ENCODE measurements at places on chromosomes 3 and 15. TPM values are rescaled to one million over a fixed set of nuclear protein-coding genes. Genes with fewer than 3 reads are reported as not detected.

DNA sequence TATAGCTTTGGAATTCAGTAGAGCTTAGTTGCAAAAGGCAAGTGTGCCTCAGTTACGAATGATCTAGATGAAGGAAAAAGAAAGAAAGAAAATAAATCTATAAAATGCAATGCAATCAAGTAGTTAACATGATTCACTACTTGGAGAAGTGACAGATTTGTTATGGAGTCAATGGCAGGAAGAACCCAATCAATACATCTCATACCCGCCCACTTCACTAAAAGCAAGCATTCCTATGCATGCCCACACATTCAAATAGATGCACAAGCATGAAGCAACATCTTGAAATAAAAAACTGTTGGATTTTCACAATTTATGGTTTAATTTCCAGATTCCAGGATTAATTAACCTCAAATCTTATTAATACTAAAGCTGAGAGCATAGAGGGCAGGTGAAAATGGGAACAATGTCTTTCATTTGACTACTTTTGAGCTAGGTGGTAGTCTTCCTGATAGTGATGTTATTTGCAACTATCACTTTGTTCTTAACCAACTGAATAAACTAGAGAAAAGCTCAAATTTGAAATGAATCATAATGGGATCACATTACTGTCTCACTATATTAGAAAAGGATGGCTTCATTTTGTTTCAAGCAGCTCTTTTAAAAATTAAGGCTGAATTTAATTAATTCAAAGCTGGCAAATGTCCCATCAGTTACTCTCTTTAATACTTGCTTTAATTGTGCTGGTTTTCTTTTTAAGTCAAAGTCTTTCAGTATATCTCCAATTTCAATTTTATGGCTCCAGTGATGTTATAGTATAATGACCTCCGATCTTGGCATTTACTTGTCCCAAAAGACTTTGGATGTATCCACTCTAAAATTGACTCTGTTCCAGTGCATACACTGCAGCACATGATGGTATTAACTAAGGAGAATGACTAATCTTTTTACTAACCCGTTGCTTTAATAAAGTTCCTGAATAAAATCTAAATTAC lies 46.7 kb upstream of the CCDC50 start:
- DNase-seq, result no peak

DNA sequence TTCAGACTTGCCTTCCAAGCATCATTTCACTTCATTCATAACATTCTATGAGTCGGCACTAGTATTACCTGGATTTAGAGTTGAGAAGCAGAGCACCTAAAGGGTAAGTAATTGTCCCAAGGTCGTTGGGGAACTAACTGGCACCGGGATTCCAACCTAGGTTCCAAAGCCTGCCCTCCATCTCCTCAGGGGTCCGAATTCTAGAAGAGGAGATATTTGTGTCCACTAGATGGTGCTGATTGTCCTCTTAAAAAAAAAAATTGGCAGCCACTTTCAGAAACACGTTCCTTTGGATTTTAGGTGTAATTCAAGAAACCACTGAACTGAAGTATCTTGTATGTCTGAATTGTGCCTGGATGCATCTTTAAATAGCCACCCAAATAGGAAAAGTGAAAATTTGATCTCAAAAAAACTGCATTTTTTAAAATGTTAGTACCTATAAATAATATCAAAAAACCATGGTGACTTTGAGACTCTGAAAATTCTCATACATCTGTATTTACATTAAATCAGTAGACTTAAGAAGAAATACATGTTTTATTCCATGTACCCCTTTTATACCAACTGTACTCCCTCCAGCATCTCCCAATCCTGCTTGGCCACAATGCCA lies 3.9 kb upstream of the FSIP1 start:
- no peak for DNase-seq

DNA sequence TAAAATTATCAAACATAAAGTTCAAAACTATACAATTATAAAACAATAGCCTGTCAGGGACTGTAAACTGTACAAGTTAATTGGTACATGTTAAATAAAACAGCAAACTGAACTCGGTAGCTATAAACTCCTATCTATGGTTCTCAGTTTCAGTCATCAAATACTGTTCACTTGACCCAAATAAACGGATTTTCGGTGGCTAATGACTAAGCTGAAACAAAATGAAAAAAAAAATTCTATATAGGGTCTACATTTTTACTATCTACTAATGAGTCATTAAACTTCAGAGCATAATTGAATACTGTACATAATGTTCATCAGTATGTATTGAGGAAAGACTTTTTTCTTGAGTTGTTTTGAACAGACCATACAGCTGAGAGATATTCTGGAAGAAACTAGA lies 6.6 kb downstream of the PROK2 start:
- no peak for DNase-seq

GRCh38 chr3:40713306-40713705 lies 188.5 kb downstream of the ZNF621 start:
- DNase-seq, result peak; percentile 50

DNA sequence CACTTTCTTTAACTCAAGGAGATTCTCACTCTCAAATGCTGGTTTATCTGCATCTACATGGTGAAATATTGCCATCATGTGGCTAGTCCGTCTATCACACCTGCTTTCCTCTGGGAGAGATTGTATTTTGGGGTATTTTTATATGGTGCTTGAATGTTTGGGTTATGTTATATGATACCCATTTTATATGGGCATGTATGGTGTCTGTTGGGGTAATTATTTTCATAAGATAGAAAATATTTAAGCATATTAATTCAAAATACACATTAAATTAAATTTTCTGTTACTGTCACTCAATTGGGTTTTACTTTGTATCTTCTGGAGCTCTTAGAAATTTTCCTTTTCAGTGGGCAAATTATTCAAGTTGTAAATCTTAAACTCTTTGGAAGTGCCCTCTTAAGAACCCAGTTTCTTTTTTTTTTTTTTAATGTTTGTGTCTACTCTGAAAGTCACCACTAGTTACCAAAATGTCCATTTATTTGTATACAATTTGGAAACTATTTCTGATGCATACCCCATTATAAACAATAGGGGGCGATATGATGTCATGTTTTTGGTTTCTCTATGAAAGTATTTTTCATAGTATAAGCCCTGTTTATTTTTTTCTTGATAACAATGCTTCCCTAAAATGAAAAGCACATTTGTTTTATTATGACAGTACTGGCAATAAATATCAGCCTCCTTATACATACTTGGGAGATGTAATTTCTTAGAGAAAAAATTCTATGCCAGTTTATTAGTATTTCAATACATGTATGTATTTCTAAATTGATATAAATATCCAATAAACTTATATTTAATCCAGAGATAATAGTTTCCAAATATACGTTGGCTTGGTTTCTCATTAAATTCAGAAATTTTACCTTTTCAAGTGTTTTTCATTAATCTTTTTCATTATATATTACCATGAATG lies 36.1 kb upstream of the PLSCR5 start:
- no peak for DNase-seq

GRCh38 chr3:51397392-51397791 lies 6.3 kb downstream of the RBM15B start:
- DNase-seq, result no peak

GRCh38 chr3:32818970-32819511 lies 1.2 kb downstream of the TRIM71 start:
- DNase-seq, result no peak

DNA sequence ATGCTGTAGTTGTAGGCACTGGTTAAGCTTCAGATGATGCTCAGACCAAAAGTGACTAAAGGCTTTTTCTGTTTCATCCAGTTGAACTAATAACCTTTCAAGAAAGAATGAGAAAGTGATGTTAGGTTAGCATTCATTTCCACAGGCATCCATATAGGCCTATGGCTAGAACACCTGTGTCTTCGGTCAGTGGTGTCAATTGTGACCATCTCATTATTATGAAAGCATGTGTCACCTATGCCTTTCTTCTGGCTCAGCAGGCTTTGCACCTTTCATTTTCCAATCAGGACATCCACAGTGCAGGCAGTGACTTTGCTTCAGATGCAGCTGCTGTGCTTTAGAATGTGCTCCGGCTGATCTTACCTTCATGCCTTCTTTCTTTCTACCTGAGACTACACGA lies 57.9 kb downstream of the B3GNT5 start:
- no peak for DNase-seq

GRCh38 chr3:122640437-122640999 lies 40.1 kb upstream of the PARP14 start:
- DNase-seq, result no peak

GRCh38 chr15:97881346-97881965 lies 79.0 kb upstream of the ARRDC4 start:
- DNase-seq, result no peak

- no peak for DNase-seq
These were observed 2.2 kb downstream of the CADM2 start for GRCh38 chr3:84961011-84961410.

DNA sequence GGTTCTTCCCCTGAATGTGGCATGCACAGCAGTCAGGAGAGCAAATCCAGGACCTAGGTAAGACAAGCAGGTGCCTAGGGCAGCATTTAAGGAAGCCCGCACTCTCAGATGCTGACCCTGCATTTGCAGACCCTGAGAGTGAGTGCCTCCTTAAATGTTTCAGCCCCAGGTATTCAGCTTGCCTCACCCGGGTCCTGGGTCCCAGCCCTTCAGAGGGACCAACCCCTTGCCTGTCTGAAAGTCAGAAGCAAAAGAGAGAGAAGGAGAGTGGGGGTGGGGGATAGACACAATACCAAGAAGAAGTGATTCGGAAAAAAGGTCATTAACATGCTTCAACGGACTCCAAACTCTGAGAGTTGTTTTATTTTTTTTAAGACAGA lies 75.0 kb downstream of the MEGF11 start:
- no peak for DNase-seq

GRCh38 chr3:194739498-194740284 lies 54.0 kb downstream of the FAM43A start:
- no peak for DNase-seq

DNA sequence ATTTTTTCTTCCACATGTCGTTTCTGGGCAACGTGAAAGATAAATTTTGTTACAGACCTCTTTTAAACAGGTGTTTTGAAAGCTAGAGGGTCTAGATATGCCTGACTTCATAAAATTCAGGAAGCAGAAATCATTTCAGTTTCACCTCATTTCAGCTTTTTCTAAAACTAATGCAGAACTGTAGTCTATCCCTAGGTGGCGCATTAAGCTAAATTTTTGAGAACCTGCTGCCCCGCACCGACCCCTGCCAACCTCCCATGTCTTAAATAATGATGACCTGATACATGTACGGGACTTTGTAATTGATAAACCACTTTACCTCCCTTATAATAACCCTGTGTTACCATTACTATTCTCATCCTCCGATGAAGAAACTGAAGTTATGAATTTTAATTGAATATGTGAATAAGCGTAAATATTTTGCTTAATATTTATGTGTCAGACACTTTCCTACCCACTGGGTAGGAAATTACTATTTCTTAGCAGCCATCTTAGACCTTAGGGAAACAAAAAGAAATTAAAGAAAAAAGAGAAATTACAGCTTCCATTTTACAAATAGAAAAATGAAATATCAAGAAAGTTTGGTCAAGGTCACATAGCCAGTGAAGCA lies 78.7 kb upstream of the GCNT3 start:
- DNase-seq, result no peak

GRCh38 chr3:177197727-177198460 lies 612 bp upstream of the TBL1XR1 start:
- DNase-seq, result no peak

DNA sequence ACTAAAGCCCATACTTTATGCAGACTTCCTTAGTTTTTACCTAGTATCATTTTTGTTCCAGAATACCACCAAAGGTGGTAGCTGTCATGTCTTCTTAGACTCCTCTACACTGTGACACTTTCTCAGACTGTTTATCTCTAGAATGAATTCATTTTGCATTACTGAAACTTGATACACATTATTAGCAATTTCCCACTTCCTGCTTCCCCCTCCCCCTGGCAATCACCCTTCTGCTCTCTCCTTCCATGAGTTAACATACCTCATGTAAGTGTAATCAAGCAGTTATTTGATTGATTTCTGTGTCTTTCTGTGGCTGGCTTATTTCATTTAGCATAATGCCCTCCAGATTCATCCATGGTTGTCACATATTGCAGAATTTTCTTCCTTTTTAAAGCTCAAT lies 204.9 kb downstream of the STAG1 start:
- DNase-seq, result no peak

GRCh38 chr3:149581248-149581647 lies 76.6 kb downstream of the WWTR1 start:
- no peak for DNase-seq

DNA sequence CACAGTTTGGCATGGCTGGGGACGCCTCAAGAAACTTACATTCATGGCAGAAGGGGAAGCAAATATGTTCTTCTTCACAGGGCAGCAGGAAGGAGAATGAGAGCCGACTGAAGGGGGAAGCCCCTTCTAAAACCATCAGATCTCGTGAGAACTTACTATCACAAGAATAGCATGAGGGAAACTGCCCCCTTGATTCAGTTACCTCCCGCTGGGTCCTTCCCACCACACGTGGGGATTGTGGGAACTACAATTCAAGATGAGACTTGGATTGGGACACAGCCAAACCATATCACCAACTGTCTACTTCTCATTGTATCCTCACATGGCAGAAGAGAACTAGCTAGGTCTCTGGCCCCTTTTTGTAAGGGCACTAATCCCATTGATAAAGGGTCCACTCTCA lies 30.5 kb downstream of the CCDC32 start:
- no peak for DNase-seq

- DNase-seq, result no peak
These were observed 66.7 kb downstream of the MEF2A start for GRCh38 chr15:99632521-99632920.

DNA sequence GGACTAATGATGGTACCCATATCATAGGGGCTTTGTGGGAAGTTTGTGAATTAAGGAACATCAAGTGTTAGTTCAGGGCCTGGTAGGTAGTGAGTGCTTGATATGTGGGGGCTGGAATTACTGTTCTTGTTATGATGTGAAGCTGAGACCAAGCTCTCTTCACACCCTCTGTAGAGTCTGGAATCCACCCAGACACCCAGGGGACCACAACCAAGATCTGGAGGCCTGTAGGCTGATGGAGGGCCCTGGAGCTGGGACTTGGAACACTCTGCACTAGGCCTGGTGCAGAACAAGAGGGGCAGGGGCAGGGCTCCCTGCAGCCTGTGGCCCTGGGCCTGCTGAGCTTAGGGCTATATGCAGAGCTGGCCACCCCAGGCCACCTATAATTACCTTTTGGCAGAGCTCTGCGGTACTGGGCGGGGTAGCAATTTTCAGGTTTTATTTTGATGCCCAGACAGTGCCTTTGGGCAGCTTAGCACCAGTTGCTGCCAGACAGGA lies 13.1 kb upstream of the PRKCD start:
- no peak for DNase-seq

The SLC9C1 gene
- not detected for total RNA-seq

The DNAJA4 gene
- total RNA-seq, result 28.1 TPM

The UBA7 gene
- total RNA-seq, result 26.4 TPM

The FBXO45 gene
- total RNA-seq, result 7.5 TPM

The HACD3 gene
- total RNA-seq, result 78.3 TPM

The NR1I2 gene
- total RNA-seq, result 0.32 TPM

The CACNA2D2 gene
- total RNA-seq, result 1.5 TPM

The SPINK8 gene
- not detected for total RNA-seq

The ZNF197 gene
- 18.4 TPM for total RNA-seq

All from breast epithelium (tissue), 4 donors.